ENCODE measurements at places on chromosomes 16 and 17.

GRCh38 chr17:5510771-5511170 is 24.4 kb downstream of the MIS12 start:
- no peak for DNase-seq

GRCh38 chr17:47622180-47622549 is 27.6 kb upstream of the KPNB1 start:
- no peak for DNase-seq

GRCh38 chr16:74280448-74280847 is 16.2 kb upstream of the PSMD7 start:
- no peak for DNase-seq

GRCh38 chr17:50579399-50579798 is 18.9 kb downstream of the CACNA1G start:
- no peak for DNase-seq
